ENCODE measurements at places on chromosomes 12 and 14.
A peak's percentile ranks its signal among the peaks of the same experiment; 100 is the strongest.

GRCh38 chr14:85387181-85387580, 142.8 kb upstream of the FLRT2 start:
- no peak for DNase-seq

DNA sequence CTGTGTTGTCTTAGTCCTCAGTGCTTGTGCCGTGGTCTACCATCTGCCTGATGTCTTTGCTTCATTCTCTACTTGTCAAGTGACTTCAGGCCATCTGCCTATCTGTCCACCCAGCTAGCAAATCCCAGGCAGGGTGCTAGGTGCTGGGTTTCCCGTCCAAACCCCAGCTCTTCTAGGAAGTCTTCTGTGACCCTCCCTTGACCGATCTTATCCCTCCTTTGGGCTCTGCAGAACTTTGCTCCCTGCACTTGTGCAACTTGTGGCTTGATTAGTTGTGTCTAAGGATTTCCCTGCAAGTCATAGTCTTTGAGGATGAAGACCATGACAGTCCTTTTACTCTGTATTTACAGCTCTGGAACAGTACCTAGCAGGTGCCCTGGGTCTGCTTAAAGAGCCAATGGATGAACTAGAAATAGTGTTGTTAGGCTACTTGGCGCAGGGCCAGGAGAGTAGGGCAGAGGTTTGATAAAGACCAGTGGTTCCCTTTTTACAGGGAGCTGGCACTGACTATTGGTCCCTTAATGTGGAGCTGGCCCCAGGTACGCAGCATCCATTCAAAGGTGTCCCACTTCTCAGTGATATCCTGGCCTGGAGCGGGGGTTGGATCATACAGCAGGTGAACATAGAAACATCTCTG, 60.1 kb downstream of the ADCK1 start:
- no peak for DNase-seq

DNA sequence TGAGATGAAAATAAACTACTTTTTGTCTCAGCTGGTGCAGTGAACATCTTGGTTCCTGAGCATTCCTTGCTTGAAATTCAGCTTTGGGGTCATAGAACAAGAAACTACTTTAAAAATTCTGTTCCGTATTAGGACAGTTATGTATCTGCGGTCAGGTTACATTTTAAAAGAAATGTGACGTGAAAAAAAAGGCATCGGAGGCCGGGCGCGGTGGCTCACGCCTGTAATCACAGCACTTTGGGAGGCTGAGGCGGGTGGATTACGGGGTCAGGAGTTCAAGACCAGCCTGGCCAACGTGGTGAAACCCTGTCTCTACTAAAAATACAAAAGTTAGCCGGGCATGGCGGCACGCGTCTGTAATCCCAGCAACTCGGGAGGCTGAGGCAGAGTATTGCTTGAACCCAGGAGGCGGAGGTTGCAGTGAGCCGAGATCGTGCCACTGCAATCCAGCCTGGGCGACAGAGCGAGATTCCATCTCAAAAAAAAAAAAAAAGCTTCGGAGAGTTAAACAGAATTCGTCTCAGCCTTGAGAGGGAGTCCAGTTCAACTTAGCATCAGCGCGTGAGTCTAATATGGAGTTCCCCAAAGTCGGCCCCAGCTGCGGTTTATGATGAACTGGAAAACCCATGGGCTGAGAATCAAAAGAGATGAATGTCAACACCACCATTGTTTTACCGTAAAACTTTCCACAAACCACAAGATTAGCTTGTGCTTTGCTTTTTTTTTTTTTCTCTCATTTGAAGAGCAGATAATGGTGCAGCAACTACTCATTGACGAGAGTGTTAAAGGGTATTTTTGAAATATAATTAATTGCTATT, 2.1 kb upstream of the SLC2A13 start:
- no peak for DNase-seq

- DNase-seq = no peak
These were observed 6.1 kb upstream of the CEP170B start for GRCh38 chr14:104858811-104859426.

GRCh38 chr14:31340297-31341063, 79.9 kb downstream of the HEATR5A start:
- no peak for DNase-seq

- no peak for DNase-seq
These were observed 36.0 kb upstream of the PPP4R3A start for GRCh38 chr14:91545946-91546716.

DNA sequence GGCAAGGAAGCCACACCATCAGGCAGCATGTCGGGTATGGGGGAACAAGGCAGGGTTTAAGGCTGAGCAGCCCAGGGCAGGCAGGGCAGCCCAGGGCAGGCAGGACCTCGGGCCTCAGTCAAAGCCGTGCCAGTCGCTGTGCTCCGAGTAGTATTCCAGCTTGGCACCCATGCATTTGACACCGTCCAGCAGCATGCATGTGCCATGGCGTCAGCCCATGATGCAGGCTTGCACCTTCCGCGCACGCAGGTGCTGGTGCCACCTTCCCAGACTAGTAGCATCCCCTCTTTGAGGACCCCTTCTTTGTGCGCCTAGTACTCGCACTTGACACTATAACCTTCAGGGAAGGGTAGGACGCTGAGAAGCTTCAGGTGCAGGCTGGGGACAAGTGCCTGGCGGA, 11.6 kb upstream of the ADCY6 start:
- no peak for DNase-seq

DNA sequence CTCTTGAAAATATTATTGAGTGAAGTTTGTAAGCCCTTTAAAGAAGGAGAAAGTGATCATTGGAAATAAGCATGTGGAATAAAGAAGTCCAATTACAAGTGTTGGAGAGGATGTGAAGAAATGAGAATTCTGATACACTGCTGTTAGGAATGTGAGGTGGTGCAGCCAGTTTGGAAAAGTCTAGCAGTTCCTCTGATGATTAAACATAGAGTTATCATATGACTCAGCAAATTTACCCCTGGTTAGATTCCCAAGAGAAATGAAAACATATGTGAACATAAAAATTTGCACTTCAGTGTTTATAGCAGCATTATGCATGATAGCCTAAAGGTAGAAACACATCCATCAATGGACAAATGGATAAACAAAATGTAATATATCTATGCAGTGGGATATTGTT, 319.9 kb downstream of the AEBP2 start:
- no peak for DNase-seq

GRCh38 chr12:52415870-52416750, 10.0 kb upstream of the KRT82 start:
- DNase-seq = no peak

DNA sequence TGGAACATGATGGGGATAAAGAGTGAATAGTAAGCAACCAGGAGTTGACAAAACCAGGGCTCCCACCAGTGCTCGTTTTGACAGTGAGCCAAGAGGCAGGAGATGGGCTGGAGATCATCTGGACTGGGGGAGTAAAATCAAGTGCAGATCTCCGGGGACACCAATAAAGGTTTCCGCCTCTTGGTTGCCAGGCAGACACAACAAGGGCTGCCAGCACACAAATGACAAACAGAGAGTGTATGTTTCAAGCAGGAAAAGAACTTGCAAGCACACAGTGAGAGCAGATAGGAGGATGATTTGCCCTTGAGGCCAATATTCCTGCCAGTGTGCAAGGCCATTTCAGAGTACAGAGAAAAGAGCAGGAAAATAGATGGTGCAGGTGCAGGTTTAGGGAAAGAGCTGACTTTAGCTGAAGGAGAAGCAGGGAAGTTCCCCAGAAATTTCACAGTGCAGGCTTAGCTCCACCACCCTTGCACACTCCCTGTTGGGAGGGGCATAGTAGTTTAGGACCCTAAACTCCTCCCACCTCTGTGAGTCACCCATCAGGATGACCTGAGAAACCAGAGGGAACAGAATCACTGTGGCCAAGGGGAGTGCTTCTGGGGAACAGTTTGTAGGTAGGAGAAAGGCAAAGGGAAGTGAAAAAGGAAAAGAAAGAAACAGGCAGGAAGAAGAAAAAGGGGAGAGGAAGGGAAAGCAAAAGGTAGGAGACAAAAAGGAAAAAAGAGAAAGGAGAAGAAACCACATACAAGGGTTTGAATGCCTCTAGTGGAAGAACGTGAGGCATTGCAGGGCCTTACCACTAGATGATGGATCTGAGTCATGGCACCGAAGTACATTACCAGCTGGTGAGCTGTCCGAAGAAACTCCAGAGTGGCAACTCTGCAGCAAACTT, 404.4 kb downstream of the SLC6A15 start:
- DNase-seq = peak; percentile 58

DNA sequence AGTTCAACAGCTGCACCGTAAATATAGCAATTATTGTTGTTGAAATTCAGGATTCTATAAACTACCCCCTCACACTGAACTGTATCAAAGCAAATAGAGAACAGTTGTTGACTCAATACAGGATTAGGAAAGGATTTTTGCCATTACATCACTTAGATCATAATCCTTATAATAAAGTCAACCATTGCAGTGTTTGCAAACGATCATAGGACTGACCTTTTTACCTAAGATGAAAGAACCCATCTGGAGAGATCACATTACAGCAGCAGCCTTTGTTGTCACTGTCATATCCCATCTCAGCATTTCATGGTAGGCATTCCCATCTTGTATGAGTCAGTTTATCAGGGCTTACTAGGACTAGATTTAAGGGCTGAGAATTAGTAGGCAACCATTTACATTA, 96.1 kb downstream of the IPO8 start:
- DNase-seq = no peak

- DNase-seq = no peak
These were observed 19.9 kb downstream of the HRK start for GRCh38 chr12:116861320-116861719.

- DNase-seq = no peak
These were observed 13.8 kb upstream of the EEA1 start for GRCh38 chr12:92942905-92943304.

DNA sequence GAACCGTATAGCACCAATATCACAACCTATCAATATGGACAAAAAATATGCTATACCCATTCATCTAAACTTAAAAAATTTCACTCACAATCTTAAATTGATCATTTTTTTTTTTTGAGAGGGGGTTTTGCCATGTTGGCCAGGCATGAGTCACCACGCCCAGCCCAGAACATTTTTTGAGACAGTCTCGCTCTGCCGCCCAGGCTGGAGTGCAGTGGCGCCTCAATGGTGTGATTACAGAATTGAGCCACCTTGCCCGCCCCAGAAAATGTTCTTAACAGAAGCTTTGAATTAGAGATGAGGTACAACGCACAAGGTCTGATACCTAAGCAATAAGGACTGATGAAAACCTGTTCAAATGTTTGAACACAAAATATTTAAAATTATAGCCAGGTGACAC, 15.8 kb upstream of the ATP5F1B start:
- no peak for DNase-seq

- no peak for DNase-seq
These were observed 7.8 kb upstream of the LUM start for GRCh38 chr12:91119089-91119488.

DNA sequence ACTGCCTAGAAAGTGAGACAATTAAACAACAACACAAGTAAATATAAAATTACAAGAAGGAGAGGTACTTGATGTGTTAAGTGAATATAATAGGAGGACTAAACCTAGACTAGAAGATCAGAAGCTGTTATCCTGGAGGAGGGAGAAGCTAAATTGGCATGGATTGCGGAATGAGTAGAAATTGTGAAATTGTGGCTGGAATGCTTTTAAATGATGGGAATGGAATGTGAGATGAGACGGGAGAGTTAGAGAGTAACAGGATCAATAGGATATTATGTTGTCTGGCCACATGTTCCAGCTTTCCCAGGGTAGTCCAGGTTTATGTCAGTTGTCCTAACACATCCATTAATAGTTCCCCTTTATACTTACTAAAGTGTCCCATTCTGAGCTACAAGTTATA, 44.0 kb upstream of the CPNE8 start:
- DNase-seq = no peak

- no peak for DNase-seq
These were observed 45.3 kb upstream of the LRIG3 start for GRCh38 chr12:58965568-58965967.

GRCh38 chr14:30994681-30995620, 30.5 kb upstream of the AP4S1 start:
- DNase-seq = no peak

DNA sequence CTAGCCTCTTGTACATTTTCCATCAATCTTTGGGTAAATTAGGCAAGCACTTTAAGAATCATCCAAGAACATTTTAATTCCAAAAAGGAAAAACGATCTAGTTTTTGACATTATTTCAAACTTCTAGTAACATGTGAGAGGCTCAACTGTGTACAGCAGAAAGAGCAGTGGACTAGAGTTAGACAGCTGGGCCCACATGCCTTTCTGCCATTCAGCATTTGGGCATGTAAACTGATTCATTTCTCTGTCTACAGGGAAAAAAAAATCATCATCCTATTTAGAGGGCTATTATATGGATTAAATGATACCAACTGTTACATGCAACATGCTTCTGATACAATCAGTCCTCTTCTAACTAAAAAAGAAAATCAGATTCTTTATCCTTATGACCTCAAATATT, 17.7 kb downstream of the ATP2B1 start:
- no peak for DNase-seq

GRCh38 chr12:19131025-19131444, 1.5 kb downstream of the PLEKHA5 start:
- DNase-seq = no peak

DNA sequence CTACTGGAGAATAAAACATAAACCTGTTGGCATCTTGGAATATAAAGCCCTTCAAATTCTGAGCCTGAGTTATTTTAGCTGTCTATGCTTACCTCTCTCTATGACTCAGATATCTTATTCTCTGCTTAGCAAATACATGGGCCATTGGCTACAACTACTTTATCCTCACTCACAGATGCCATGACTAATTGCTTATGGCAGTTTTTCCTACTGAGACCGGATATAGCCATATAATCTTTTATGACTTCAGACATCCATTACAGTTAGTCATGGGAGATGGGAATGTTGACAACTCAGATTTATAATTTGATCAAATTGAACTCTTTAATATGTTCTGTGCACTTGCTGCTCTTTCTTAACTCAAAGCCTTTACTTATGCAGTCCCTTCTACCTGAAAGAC, 502.4 kb upstream of the ATP2B1 start:
- DNase-seq = no peak

DNA sequence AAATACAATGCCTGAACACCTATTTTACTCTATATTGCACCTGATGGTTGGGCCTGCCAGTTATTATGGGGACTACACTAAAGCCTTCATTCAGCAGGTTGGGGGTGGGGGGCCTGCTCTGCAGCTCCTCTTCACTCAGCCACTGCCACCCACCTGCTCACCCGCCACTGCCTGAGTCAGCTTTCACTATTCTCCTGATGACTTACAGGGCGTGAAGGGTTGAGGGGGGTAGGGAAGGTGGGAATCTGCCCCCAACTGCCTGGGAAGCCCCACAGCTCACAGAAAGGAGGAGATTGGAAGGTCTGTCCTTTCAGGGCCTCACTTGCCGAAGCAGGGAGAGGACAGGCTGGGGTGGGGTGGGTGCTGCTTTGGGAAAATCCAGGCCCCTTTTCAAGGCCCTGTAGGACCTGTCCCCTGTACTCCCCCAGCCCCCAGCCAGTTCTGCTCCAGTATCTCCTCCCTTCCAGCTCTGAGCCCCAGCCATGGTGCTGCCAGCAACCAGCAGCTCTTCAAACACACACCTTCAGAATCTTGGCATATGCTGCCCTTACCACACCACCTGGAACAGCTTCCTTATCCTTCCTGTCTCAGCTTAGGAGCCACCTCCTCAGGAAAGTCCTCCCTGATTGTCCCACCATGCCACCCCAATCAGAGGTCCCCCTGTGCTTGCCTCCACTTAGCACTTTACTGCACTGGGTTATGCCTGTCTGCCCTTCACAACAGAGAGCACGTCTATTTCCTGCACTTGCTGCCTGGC, 33.1 kb downstream of the IRF2BPL start:
- DNase-seq = no peak

Data from spinal cord (tissue), 10 donors.